ENCODE measurements at places on chromosomes 3 and 15.

DNA sequence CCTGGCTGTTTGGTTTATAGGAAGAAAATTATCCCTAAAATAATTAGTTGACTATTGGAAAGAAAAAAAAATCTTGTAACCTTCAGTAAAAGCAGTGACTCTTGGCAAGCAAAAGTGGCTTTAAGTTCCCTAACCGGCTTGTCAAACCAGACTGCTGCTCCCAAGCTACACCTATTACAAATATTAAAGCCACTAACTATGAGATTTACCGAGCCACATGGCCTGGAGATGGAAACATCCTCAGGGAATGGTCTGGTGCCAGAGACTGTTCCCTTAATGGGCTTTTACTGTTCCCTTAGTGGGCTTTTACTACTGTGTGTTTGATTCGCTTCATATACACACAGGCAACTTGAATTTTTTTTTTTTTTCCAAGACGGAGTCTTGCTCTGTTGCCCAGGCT is 35.9 kb upstream of the ZNF774 start:
- no peak for DNase-seq

- DNase-seq = no peak
These were observed 3.7 kb downstream of the EOGT start for GRCh38 chr3:69009559-69010410.

DNA sequence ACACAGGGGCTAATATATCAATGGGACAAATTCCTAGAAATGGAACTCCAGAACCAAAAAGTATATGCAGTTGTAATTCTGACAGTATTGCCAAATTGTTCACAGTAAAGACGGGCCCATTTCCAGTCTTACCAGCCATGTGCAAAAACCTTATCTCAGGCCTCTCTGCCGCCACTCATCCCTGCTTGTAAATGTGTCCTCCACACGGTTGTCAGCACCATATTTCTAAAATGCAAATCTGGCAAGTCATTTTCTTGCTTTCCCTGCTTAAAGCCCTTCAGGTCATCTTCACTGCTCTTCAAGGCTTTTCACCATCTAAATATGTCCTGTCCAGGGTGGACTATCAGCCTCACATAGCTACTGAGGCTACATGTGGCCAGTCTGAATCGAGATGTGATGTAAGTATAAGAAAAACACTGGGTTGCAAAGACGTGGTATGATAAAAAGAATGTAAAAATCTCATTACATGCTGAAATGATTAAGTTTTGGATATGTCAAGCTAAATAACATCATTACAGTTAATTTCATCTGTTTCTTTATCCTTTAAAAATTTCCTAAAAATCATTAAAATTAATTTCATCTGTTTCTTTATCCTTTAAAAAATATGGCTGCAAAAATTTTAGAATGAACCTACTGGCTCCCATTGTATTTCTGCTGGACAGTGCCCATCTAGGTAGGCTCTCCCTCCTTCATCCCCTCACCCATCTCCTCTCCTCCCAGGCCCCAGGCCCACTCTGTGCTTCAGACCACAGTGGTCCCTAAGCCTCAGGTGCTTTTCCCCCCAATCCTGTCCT is 980 bp downstream of the PARP9 start:
- DNase-seq = no peak

- no peak for DNase-seq
These were observed 505.1 kb downstream of the FHIT start for GRCh38 chr3:60746043-60746638.

DNA sequence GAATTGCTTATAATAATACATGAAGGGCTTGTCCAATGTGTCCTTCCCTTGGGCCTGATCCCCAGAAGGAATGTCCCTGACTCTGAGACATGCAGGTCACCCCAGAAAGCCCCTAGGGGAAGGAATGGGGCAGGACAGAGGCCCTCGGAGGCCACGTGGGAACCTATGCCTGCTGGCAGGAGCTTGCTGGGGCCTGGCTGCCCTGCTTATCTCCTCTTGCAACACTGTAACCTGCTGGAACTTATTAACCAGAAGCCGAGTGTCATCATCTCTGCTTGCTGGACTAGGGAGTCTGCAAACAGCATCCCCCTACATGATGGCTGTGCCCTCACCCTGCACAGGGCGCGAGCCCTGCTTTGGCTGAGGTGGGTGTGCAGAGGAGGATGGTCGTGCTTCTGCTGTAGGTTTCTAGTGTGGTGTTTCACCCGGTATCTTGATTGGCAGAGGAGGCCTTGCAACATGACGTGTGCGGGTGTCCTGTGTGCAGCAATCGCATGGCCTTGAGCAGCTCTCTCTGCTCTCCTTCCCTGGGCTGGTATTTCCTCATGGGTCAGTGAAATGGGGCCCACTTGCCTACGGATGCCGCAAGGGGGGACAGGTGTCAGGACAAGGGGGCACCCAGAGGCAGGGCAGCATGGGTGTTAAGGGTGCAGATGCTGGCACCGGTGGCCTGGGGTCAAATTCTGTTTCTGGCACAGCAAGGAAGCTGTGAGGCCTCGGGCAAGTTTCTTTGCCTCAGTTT is 5.0 kb downstream of the CHST13 start:
- DNase-seq = no peak

GRCh38 chr3:149382101-149382467 is 4.6 kb upstream of the TM4SF1 start:
- no peak for DNase-seq

DNA sequence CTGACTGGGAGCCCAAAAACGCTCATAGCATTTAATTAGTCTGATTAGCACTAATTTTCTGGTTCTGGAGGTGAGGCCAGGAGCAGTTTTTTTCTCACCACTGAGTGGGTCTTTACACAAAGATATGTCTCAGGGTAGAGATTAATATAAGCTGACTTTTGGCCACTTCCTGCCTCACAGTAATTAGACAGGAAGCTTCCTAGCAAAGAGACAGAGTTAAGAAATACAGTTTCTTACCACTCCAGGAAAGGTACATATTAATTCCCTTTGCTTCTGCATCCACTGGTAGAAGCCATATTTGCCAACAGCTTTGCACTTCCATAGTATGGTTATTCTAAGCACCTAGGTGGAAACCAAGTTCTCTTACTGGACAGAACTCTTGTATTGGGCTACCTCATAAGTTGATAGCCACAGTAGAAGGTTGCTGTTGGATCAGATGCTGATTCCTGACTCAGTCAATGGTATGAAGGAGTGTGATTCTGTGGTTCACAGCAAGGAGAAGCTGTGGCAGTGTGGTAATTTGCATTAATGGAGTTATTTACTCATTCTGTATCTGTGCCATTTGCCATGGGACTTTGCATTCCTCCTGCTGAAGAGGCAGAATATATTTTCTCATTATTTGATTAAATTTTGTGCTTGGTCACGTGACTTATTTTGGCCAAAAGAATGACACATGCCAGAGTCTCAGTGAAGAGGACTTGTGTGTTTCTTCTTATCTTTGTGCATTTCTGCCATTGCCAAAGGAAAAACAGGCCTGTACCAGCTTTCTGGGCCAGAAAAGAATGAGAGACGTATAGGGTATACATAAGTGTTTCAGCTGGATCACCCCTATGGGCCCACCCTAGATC is 17.5 kb upstream of the ZBTB20 start:
- DNase-seq = no peak

All from NCI-H146 (cell line).